ENCODE measurements at places on chromosomes 2 and 18. TPM values are rescaled to one million over a fixed set of nuclear protein-coding genes. Genes with fewer than 3 reads are reported as not detected.

Gene MAL
- total RNA-seq: not detected

Gene SP100
- total RNA-seq: 216 TPM

Gene PCGF1
- 10.8 TPM for total RNA-seq

Gene FEV
- not detected for total RNA-seq

Gene DUSP2
- 0.93 TPM for total RNA-seq

Measured in thoracic aorta endothelial cell (primary cell).